ENCODE measurements at places on chromosomes 5 and 9. TPM values are rescaled to one million over a fixed set of nuclear protein-coding genes. Genes with fewer than 3 reads are reported as not detected.

Gene MSX2
- 10.7 TPM for total RNA-seq

Gene REXO4
- total RNA-seq = 36.0 TPM

Gene IFNA1
- total RNA-seq = not detected

Gene SPINK7
- total RNA-seq = not detected

Gene ZNF879
- 5.5 TPM for total RNA-seq

Gene OR1Q1
- not detected for total RNA-seq

Gene SMIM33
- not detected for total RNA-seq

Gene ARID3C
- total RNA-seq = not detected

Gene FOXI1
- 0.59 TPM for total RNA-seq

Gene IL5
- not detected for total RNA-seq

Gene ZNF367
- total RNA-seq = 25.8 TPM

Gene GLDC
- total RNA-seq = 0.82 TPM

Gene PCDHB3
- total RNA-seq = not detected

Gene PTGES
- total RNA-seq = 0.23 TPM

Gene LHX3
- not detected for total RNA-seq
